GM04504 (cell line): ENCODE measurements at places on chromosomes 3 and 15.

DNA sequence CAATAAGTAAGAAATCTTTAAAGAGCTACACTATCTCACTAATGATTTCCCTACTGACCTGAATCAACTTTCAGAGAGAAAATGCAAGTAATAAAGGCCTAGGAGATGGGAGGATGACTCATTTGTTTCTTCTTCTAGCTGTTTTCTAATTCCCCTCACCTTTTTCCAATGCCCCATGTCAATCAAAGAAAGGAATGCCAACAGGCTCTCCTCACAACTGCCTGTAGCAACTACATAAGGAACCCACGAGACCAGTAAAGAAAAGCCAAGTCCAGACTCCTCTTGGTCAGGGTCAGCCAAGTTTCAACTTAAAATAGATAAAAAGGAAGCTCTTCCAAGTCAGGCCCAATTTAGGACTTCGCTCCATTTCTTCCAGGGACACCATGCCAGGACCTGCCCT is 201.9 kb downstream of the TNIK start:
- no peak for DNase-seq

- no peak for DNase-seq
Observed at GRCh38 chr3:34584971-34585370, 786.5 kb downstream of the PDCD6IP start.

DNA sequence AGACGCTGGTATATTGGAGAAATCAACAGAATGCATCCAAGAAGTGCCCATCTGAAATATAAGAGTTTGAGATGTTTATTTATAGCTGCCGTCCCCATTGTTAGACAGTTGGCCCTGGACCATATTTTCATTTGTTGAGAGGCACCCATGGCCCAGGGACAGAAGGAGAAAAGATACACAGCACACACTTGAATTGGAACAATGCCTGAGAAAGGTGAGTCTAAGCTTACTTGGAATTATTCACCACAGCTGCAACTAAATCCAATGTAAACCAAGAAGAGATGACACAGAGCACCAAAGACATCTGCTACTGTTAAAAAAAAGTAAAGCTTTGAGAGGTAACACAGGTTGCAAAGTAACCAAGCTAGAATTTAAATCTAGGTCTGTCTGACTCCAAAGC is 525.5 kb upstream of the NAALADL2 start:
- DNase-seq = no peak

DNA sequence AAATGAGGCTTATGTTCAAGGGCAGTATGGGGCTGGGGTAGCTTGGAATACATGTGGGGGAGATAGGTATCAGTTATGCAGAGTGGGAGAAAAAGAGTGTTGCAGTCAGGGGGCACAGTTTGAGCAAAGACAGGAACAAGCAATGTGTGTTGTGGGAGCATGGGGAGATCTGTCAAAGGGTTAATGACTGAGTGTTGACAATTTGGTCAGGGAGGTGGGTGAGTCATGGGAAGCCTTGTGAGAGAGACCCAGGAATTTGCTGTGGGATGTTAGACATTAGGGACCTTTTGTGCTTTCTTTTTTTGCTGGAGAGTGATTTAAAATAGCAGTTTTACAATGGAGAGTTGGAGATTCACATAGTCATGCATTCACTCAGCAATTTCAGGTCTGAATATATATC is 221.6 kb upstream of the NR2E3 start:
- no peak for DNase-seq

GRCh38 chr15:74252291-74252690 is 16.2 kb downstream of the CCDC33 start:
- DNase-seq = peak; percentile 19

GRCh38 chr15:92619145-92620101 is 36.2 kb downstream of the FAM174B start:
- no peak for DNase-seq

GRCh38 chr3:65497236-65497635 is 541.5 kb downstream of the MAGI1 start:
- DNase-seq = no peak

DNA sequence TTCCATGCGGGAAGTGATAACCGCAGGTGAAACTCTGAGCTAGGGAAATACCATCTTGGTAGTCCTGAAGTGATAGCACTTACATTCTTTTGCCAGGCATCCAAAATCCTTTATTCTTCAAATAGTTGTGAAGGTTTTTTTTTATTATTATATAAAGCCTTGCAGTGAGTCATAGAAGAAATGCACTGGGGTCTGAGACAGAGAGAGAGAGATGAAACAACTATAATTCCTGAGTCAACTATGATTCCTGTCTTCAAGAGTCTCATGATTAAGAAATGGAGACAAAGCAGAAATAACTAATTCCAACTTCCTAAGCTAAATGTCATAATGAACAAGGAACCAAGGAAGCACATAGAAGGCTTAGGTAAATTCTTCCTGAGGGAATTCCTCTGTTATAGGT is 495.6 kb downstream of the LPP start:
- no peak for DNase-seq

GRCh38 chr3:135503760-135504686 is 461.5 kb upstream of the PPP2R3A start:
- DNase-seq = peak; percentile 44

- DNase-seq = no peak
Observed at GRCh38 chr15:91803260-91803659, 50.2 kb upstream of the SLCO3A1 start.

GRCh38 chr15:65092911-65093792 is 16.6 kb downstream of the KBTBD13 start:
- no peak for DNase-seq

- DNase-seq = no peak
Observed at GRCh38 chr15:45906230-45906629, 271.4 kb downstream of the SQOR start.

GRCh38 chr15:27398631-27399161 is 427.7 kb downstream of the GABRG3 start:
- no peak for DNase-seq

DNA sequence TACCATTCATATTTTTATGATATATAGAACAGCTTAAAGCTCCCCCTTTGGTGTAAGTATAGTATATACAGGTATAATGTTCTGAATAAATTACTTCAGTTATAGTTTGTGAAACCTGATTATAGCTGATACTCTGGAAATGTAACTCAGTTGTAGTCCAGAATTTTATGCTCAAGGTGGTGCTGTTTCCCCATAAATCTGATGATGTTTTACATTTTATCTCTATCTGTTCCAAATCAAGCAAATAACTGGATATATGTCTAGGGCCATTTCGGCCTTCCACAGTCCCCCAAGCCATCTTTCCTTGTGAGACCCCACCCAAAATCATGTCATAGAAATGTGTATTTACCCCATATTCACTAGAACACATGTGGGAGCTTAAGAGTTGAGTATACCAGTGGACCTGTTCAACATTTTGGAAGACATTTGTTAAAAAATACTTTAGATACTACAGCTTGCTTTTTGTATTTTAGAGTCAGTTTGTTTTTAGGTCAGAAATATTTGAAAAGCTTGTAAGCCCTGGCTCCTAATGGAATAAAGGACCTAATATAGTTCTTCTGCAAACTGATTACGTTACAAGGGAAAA is 107.1 kb downstream of the ATG7 start:
- peak; percentile 25 for DNase-seq

DNA sequence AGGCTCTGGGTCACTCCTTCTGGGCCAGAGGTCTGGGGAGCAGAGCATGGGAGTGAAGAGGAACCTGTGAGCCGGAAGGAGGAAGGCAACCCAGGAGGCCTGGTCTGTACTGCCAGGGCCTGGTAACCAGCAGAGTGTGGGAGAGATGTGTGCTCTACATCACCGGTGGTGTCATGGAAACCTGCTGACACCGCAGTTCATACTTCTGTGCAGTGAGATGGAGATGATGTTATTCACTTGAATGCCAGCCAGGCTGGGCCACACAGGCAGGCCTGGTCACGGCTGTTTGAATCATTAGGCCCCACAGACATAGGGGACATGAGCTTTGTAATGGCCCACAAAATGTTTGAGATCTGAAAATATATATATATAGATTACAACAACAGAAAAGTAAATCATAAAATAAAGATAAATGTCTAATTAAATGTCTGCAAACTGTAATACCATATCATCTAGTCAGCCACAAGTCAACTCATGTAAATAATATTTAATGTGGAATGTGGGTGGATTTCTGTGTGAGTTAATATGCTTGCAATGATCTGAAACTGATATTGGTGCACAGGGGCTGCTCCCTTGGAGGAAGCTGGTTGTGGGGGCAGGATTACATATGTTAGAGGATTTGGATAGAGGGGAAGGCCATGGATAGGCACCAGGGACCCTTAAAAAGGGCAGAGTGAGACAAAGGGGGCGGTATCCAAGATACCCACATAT is 108.5 kb upstream of the PFN2 start:
- peak; percentile 87 for DNase-seq

DNA sequence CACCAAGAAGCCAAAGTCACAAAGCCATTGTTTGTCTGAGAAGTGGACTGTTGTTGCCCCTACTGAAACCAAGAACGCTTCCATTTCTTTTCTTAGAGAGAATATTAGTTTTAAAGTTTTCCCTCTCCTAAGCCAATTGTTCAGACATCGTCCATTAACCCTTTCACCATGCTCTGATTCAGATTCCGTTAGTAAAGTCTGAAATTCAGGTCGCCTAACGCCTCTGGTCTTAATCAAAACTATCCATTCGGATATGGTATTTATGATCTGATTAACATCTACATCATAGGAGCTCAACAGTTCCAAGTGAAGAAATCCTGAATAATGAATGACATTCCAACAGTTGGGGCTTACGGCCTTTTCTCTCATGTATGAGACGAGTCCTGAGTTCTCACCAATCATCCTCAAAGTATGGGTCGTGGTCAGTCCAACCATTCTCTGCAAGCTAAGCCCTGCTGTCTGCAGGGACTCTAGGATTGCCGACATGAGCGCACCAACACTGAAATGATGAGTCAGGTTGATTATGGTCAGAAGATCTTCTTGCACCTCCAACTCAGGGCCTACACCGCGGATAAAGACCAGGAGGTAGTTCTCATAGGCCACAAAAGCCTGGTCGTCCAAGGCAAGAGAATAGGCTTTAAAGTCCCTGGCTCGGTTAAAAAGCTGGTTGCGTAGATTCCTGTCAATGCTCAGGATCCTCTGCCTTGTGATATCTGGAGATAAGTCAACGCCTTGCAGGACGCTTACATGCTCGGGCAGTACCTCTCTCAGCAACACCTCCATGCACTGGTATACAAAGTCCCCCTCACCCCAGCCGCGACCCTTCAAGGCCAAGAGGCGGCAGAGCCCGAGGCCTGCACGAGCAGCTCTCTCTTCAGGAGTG is 767 bp downstream of the EPM2AIP1 start:
- DNase-seq = peak; percentile 24

DNA sequence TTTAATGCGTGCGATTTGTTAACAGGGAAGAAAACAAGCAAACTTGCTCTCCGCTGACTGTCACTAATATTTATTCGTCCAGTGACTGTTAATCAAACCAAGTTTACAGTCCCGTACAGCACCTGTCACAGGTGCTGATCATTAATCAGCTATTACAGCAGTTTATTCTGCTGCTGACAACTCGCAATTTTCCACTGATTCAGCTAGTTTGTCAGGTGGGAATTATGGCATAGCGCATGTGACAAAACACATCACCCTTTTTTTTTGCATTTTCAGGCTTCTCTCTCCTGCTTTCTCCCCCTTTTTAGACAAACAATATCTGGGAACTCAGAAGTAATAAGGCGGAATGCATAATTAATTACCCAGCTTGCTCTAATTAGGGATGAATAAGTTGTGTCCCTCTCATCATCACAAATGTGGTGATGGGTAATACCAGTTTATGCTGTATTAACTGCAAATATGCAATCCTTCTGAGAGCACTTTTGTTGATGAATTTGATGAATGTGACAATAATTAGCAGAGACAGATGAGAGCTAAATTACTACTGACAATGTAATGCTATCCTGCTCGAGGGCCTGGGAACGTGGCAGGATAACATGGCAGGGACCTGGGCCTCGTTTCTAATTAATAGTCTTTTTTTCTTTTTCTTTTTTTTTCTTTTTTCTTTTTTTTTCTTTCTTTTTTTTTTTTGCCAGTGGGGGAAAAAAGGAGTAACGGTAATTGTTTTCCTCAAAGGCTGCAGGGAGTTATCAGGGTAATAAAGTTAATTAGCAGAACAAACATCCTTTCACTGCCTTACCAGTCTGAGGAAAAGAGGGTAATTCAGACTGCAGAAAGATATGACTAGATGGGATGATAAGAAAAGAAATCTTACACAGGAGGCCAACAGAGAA is 150.3 kb upstream of the SOX2 start:
- no peak for DNase-seq

GRCh38 chr3:155316426-155316825 is 22.9 kb upstream of the STRIT1 start:
- no peak for DNase-seq

DNA sequence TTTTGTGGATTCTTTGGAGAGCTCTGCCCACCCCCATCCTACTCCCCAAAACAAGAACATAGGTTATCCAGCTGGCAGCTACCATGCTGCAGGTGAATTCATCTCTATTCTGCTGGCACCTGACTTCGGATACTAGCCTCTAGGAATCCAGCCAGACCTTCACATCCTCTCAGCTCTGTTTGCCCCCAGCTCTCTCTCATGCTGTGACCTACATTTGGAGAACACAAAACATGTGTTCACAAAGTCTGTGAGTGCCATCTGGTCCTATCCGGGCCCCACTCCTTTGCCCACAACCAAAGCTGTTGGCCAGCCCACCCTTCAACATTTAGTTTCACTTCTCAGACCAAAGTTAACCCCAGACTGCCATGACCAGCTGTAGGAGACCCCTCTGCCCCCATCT is 89.4 kb upstream of the C3orf80 start:
- DNase-seq = no peak

GRCh38 chr3:38986901-38987300 is 64.8 kb downstream of the SCN11A start:
- DNase-seq = no peak

- no peak for DNase-seq
Observed at GRCh38 chr3:114619771-114620170, 325.9 kb downstream of the TIGIT start.

- no peak for DNase-seq
Observed at GRCh38 chr3:126378341-126378751, 16.4 kb upstream of the CFAP100 start.

GRCh38 chr3:53668872-53669271 is 174.5 kb downstream of the CACNA1D start:
- DNase-seq = no peak

GRCh38 chr15:64911311-64912186 is at the start of gene ANKDD1A:
Gene ANKDD1A (plus strand): TSS chr15:64911902. CDS start chr15:64911931, 29 bp downstream.
- peak; percentile 14 for DNase-seq

DNA sequence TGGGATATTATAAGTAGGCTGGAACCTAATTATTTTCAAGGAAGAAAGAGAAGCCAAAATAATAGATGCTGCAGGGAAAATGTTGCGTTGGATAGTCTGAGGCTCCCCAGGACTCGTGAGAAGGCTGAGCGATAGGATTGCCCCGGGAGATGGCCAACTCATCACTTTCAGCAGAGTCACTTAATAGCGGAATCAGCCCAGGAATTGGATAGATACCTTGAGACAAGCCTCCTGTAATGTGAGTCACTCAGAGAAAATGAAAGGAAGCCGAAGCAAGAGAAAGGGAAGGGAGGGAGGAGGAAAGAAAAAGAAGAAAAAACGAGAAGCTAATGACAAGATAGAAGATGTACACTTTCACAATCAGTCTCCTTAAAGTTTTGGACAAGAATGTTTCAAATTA is 94.3 kb downstream of the SQOR start:
- no peak for DNase-seq
